ENCODE measurements at places on chromosomes 2 and 18.

- no peak for DNase-seq
Measured at GRCh38 chr2:152613235-152613634, 104.0 kb downstream of the PRPF40A start.

DNA sequence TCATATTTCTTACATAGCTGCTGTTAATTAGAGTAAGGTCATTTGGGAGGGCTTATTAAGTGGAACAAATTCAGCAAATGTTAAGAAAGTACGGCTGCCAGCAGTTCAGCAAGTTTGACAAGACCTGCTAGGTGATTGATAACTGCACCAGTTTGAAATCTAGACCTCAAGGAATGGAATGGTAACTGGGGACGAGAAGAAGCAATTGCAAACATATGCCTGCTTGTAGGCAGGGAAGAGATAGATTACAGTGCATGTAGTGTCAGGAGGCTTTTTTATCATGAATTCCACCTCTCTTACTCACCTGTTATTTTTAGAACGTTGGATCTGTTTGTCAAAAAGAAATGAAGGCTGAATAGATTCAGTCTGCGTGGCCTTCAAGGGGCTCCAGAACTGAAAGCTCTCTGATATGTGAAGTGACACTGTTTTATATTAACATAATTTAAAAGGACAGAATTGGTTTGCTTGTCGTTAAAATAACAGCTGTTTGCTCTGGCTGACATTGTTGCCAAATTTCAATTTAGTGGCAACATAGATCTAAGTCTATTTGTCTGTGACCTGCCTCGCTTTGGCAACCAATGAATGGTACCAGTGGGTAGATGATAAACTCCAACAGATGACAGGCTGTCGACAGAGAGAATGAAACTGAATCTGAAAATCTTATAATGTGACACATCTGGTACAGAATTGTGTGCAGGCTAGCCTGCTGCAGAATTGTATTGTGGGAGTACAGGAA is 199.3 kb downstream of the ZNF407 start:
- DNase-seq, result no peak

DNA sequence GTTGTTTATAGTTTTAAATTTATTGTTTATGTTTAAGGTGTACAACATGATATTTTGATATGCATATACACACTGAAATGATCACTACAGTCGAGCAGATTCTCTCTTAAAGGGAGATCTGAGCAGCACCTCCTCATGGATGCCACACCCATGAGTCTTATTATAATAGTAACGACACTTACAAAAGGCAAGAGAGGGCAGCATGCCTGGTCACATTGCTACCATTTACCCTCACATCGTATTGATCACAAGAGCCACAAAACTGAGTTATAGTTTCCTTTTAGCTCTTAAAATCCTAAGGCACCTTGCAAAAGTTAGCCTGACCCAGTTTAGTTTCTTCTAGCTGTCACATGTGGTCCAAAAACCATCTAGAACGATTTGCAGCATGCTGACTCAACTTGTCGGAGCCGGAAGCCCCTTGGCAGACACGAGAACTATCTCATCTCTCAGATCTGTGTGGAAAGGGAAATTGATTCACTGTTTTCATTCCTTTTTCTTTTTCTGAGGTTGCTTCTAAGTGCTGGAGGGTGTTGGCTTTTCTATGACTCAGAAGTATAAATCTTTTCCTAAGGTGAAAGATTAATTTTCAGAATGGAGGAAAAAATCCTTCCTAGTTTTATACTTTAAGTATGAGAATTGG is 85.3 kb downstream of the CDC42EP3 start:
- DNase-seq, result peak; percentile 56

GRCh38 chr18:46751882-46752281 is 5.0 kb downstream of the ST8SIA5 start:
- no peak for DNase-seq

DNA sequence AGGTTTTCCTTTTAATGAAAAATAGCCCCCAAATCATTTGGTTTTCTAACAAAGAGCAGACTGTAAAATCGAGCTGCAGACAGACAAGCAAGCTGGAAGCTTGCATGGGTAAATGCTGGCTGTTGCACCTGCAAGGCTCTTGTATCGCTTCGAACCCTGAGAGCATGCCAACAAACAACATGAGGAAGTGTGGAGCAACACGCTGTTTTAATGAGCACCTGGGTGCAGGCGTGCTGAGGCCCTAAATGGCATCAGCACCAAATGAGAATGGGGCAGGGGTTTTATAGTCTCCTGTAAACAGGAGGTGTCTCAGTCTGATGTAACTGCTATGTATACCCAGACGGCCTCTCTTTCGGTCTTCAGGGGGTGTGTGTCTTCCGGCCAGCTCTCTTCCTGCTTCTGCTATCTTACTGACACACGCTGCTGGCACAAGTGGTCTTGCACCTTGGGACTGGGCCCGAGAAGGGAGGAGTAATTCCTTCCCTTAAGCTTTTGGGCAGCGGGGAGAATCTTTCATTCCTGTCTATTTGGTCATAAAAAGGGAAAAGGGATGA is 31.9 kb upstream of the CDH2 start:
- no peak for DNase-seq
